ENCODE measurements at places on chromosomes 7 and 10. TPM values are rescaled to one million over a fixed set of nuclear protein-coding genes. Genes with fewer than 3 reads are reported as not detected.

- H3K27ac ChIP-seq = no peak overlapping the region
- no peak for DNase-seq
- no peaks in the 10 kb centered on the region for H3K4me1 ChIP-seq
- H3K36me3 ChIP-seq = no peaks in the 10 kb centered on the region
These were observed 122.1 kb downstream of the EGFR start for GRCh38 chr7:55140941-55141278.

- no peaks in the 10 kb centered on the region for H3K36me3 ChIP-seq
- H3K27ac ChIP-seq = no peak overlapping the region
- no peak overlapping the region for H3K4me3 ChIP-seq
- no peaks in the 10 kb centered on the region for H3K27me3 ChIP-seq
These were observed 207.7 kb upstream of the AHR start for GRCh38 chr7:17090751-17091150.

The LRCH4 gene
- 132 TPM for polyA plus RNA-seq

DNA sequence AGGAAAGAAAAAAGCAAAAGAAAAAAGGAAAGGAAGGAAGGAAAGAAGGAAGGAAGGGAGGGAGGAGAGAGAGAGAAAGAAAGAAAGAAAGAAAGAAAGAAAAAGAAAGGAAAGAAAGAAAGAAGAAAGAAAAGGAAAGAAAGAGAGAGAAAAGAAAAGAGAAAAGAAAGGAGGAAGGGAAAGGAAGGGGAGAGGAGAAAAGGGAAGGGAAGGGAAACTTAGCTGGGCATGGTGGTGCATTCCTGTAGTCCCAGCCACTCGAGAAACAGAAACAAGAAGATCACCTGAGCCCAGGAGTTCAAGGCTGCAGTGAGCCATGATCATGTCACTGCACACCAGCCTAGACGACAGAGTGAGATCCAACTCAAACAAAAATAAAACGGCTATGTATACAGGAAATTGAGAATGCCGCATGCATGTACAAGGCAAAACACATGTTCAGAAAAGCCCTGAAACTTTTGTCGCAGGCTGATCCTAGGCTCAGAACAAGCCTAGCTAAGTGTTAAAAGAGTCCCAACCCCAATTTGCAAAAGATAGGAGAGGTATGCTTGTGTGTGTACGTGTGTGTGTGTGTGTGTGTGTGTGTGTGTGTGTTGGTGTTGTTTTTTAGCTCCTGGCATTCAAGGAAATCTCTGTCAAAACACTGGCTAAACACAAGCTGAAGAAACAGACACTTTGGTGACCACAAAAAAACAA is 6.6 kb upstream of the NPC1L1 start:
- no peaks in the 10 kb centered on the region for H3K27me3 ChIP-seq
- H3K27ac ChIP-seq = no peak overlapping the region
- no peaks in the 10 kb centered on the region for H3K36me3 ChIP-seq
- no peak overlapping the region for H3K4me3 ChIP-seq
- H3K4me1 ChIP-seq = peaks cover 5% of the 10 kb centered on the region

The PKD2L1 gene
- not detected for polyA plus RNA-seq

GRCh38 chr10:13296476-13296875 is 3.4 kb downstream of the PHYH start:
- no peaks in the 10 kb centered on the region for H3K27me3 ChIP-seq
- no peak overlapping the region for H3K27ac ChIP-seq
- DNase-seq = no peak
- H3K36me3 ChIP-seq = no peaks in the 10 kb centered on the region
- no peak overlapping the region for H3K4me3 ChIP-seq
- peaks cover 15% of the 10 kb centered on the region for H3K4me1 ChIP-seq

The PTPRZ1 gene
- not detected for polyA plus RNA-seq

All from CD14-positive monocyte (primary cell).